Trophoblast cell (in vitro differentiated cells and primary cell): ENCODE measurements at places on chromosomes 2 and 18.
A peak's percentile ranks its signal among the peaks of the same experiment; 100 is the strongest.

DNA sequence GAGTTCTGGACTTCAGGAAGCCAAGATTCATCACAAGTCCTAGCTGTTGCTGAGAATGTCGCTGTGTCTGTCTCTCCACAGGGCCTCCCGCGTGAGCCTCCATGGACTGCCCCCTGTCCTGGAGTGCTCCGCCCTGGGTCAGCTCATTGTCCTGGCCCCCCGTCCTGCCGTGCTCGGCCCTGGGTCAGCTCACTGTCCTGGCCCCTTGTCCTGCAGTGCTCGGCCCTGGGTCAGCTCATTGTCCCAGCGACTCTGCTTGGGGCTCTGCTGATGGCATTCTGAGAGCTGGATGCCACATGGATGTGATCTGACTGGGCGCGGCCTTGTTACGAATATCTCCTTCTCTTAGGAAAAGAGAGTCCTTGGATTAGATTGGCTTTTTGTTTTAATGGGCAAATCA, 78.5 kb downstream of the EIPR1 start:
- no peak for DNase-seq

GRCh38 chr2:68948710-68949109, 4.0 kb downstream of the GKN2 start:
- peak; percentile 11 for DNase-seq

- no peak for DNase-seq
Observed at GRCh38 chr18:9446839-9447238, 28.5 kb upstream of the RALBP1 start.

- peak; percentile 74 for DNase-seq
Observed at GRCh38 chr18:22609642-22610041, 191.9 kb upstream of the CTAGE1 start.

DNA sequence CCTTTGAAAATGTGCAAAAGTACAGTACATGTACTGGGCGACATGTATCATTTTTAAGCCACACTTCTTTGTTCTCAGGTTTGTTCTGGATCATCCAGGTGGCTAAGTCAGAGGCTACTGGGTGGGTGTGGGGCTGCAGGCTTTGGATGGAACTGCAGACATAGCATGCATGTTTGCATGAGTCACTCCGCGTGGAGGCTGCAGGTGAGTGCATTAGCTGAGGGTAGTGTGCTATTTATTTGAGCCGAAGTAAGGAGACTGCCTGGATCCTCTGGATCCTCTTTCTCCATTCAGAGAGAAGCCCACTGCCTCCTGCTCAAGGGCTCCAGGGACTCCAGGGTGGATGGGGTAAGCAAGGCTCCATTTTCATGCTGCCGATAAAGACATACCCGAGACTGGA, 9.4 kb upstream of the NEURL3 start:
- peak; percentile 84 for DNase-seq

DNA sequence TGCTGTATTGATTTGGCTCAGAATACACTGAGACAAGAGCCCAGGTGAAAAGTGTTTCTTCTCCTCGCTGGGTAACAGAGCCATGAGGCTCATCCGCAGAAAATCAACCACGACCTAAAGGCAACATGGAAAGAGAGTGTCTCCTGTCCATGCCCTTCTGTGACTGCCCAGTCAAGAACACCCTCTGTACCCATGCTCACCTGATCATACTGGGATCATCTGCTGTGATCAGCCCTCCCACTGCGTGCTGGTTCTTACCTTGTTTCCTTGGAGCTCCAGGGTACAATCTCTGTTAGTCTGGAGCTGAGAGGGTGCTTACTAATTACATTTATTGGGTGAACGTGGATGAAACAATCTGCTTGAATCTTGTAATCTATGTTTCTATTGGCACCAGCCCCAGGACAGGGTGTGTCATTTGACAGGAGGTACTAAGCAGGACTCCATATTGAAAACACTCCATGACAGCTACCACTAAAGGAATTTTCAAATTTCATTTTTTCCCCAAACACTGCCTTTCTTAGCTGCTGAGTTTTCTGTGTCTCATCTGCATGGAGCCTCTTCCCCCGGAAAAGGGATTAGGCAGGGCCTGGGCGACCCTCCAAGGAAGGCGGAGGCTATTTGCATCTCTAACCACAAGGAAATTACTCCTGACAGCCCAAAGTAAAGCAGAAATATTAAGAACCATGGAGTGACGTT, 39.7 kb upstream of the GRP start:
- DNase-seq: no peak

DNA sequence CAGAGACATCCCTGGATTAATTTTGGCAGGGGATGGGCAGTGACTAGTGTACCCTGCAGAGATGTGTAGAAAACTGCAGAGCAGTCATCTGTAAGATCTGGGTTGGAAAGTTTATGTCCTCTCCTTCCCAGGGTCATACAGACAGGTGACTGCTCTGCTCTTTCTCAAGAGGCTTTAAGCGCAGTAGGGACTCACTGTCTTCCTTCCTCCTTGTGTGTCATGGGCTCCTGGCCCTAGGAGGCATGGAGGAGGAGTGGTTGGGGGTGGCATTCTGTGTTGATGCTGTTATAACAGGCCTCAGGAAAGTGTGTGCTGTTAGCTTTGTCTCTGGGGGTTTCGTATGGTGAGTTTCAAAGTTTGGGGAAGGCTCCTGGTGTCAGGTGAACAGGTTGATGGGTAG, 130.5 kb upstream of the MGAT5 start:
- no peak for DNase-seq

DNA sequence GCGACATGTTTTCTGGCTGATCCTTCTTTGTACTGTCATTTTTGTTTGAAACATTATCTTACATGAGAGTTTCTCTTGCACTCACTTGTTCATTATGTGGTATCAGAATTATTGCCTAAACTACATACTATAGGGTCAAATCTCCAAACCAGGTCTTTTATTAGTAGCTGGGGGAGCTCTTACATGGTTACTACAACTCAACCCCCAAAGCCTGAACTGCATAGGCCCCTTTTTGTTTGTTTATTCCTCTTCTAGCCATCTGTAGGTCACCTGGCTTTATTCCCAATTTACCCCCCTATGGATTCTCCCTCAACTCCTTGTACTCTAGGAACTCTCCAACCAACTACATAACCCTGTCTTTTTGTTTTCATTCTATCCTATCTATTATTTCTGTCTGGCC, 46.7 kb downstream of the PUM2 start:
- no peak for DNase-seq

DNA sequence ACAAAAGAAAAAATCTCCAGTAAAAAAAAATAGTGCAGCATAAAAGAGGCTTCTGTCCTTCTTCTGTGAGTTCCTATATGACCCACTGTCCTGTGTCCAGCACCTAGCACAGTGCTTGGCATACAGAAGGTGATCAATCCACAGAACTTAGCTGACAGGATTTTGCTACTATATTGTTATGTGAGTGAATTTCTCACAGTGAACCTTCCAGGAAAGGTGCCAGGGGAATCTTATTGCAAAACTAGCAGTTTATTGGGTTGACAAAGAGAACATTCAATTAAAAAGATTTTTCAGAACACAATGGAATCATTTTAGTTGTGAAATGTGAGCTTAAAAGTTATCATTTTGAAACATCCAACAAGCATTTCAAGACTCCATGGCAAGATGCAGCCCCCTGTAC, 12.4 kb upstream of the TRIB2 start:
- no peak for DNase-seq

GRCh38 chr2:3488855-3489763, 30.2 kb downstream of the ADI1 start:
- DNase-seq: no peak

GRCh38 chr2:177000061-177000714, 212.4 kb upstream of the HNRNPA3 start:
- DNase-seq: no peak

DNA sequence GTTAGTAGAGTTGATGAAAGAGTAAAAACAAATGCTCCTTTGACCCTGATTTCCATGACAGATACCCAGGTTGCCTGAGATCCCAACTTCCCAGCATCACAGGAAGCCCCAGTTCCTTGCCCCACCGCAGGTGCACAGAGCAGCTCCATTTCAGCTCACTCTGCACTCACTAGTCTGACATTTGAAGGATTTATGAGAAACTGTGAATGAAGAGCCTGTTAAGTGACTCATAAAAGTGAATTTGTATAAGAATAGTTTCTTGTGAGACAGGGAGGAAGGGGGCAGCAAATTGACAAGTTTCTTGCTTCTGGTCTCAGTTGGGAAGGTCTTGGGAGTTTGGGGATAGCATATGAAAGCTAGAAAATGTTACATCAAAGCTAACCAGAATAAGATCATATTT, 248.7 kb upstream of the ATP5MC3 start:
- DNase-seq: no peak

DNA sequence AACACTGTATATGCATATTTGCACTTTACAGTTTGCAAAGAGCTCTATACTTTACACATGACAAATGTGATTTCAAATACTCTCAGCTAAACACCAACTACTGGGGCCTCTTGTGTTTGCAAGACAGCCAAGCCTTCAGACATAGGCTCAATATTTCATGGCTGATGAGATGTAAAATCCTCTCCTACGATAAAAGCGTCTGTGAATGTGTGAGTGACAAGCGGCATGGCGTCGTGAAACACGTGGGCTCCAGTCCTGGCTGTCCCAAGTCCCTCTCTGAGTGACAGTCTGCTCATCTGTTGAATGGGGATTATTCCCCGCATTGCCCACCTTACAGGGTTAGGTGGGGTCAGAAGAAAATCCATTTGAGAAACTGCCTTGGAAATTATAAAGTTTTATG, 489.8 kb downstream of the RNF144A start:
- DNase-seq: no peak

DNA sequence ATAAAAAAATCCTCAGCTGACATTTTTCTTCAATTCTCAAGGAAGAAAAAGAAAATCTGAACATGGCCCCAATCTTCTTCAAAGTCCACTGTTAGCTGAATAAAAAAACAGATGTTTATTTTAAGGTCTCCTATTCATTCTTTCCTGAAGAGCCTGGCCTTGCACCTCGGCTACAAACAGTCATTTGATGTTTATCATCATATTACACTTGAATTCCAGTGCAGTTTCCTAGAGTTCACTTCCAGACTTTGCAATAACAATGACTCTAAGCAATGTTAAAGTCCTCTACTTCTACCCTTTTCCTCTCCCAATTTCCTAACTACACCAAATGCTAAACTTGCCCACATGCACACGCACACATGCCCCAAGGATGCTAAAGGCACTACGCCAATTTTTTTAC, 70.1 kb downstream of the NOL10 start:
- no peak for DNase-seq

DNA sequence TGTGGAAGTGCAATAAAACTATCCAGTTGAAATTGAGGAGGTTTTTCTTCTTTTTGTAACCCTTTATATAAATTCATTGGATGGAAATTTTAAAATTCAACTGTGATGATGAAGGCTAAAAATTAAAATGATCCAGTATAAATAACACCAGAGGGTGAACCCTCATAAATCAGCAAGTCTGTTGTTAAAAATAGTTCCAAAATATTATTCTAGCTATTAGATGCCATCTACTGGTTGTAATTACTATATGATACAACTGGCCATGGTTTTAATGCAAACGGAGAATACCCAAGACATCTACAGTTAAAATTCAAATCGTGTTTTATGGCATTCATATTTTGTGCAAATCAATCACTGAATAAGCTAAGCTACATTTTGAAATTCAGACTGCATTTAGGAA, 53.8 kb downstream of the TMEM200C start:
- DNase-seq: no peak

- DNase-seq: no peak
Observed at GRCh38 chr18:78814766-78815165, 164.9 kb upstream of the SALL3 start.

- peak; percentile 96 for DNase-seq
Observed at GRCh38 chr2:112622528-112622849, 23.2 kb upstream of the SLC20A1 start.

GRCh38 chr2:159476329-159476728, 140.0 kb downstream of the BAZ2B start:
- DNase-seq: no peak
